ENCODE measurements at places on chromosomes 16 and 17. TPM values are rescaled to one million over a fixed set of nuclear protein-coding genes. Genes with fewer than 3 reads are reported as not detected.

Gene RNF43
- total RNA-seq = under 0.01 TPM

Gene ADAD2
- not detected for total RNA-seq

Gene SPNS1
- 43.0 TPM for total RNA-seq

Gene SCNN1G
- not detected for total RNA-seq

Gene OMG
- total RNA-seq = 0.73 TPM

Gene C17orf67
- 0.73 TPM for total RNA-seq

Gene RAB11FIP4
- 0.20 TPM for total RNA-seq

Gene TP53TG3
- total RNA-seq = not detected

Gene KCNH6
- total RNA-seq = not detected

Gene FAM20A
- total RNA-seq = 16.4 TPM

Gene SNX11
- total RNA-seq = 10.3 TPM

Gene CHAD
- not detected for total RNA-seq

Gene ZDHHC1
- 9.8 TPM for total RNA-seq

Gene WRAP53
- total RNA-seq = 10.2 TPM

Gene FNDC8
- not detected for total RNA-seq

Gene TAC4
- total RNA-seq = not detected

Gene MARCHF10
- not detected for total RNA-seq

Gene SPATA22
- total RNA-seq = 1.1 TPM

Gene NXPH3
- total RNA-seq = under 0.01 TPM

Gene PPY
- total RNA-seq = not detected

Gene SRCAP
- total RNA-seq = 19.4 TPM

Gene MT1A
- 17.6 TPM for total RNA-seq

Gene TEKT1
- total RNA-seq = not detected

Gene CACNG4
- not detected for total RNA-seq

Gene LDHD
- total RNA-seq = 0.39 TPM

Gene TLCD3B
- total RNA-seq = not detected

Gene IKZF3
- total RNA-seq = not detected

Gene TMEM186
- total RNA-seq = 4.0 TPM

Gene JPH3
- not detected for total RNA-seq

Gene BRICD5
- total RNA-seq = 1.6 TPM

Gene TMIGD1
- total RNA-seq = not detected

Gene TNRC6C
- 3.7 TPM for total RNA-seq

Gene ST6GALNAC1
- total RNA-seq = not detected

Gene ITGAX
- total RNA-seq = 1.8 TPM

Gene TBC1D3
- total RNA-seq = not detected

Gene HEATR9
- not detected for total RNA-seq

Gene SOX8
- 0.78 TPM for total RNA-seq

Gene TERB1
- total RNA-seq = not detected

Gene SOST
- not detected for total RNA-seq

Gene C16orf96
- total RNA-seq = not detected

Gene TIGD7
- total RNA-seq = 4.0 TPM

Gene RAMP2
- total RNA-seq = 0.73 TPM

Gene RMI2
- 7.3 TPM for total RNA-seq

Gene ABCC11
- total RNA-seq = under 0.01 TPM

Gene CNGB1
- not detected for total RNA-seq

Gene MMP25
- under 0.01 TPM for total RNA-seq

Gene ACE
- total RNA-seq = 61.7 TPM

Gene CD300H
- total RNA-seq = not detected

Gene SLC35G6
- total RNA-seq = not detected

Gene CCR7
- total RNA-seq = not detected

Gene PYY
- not detected for total RNA-seq

Gene SDR42E1
- total RNA-seq = not detected

Gene HIGD1B
- total RNA-seq = not detected

Gene KRTAP4-3
- total RNA-seq = not detected

Gene SEPTIN12
- not detected for total RNA-seq

Gene ATP2A1
- 0.20 TPM for total RNA-seq

Measured in subcutaneous preadipocyte (primary cell).